CD4-positive, alpha-beta T cell treated with Interleukin-15 for 4 hours (primary cell): ENCODE measurements at places on chromosomes 2 and 18.
A peak's percentile ranks its signal among the peaks of the same experiment; 100 is the strongest.

GRCh38 chr2:179817181-179817841, 44.1 kb downstream of the ZNF385B start:
- DNase-seq, result no peak

- no peak for DNase-seq
These were observed 75.1 kb downstream of the C1QL2 start for GRCh38 chr2:119083416-119083815.

- DNase-seq, result no peak
These were observed 248.4 kb downstream of the PID1 start for GRCh38 chr2:229022652-229023051.

GRCh38 chr2:206069417-206069816, 16.6 kb downstream of the INO80D start:
- DNase-seq, result no peak

DNA sequence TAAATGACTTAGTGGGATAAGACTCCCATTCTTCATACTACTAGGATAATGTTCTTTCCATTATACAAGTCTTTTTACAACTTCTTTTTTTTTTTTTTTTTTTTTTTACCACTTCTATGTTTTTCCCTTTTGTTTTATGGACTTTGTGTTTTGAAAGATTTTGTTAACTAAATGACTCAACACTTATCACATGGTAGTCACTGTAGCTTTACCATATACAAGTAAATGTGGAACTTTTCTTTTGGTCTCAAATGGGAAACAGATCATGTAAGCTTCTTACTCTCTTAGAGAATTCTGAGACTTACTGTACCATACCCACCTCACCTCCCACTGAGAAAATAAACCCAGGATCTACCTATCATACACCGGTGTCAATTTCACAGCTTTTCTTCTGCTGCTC, 590.3 kb upstream of the CDH2 start:
- DNase-seq, result no peak

- no peak for DNase-seq
These were observed 19.1 kb downstream of the NETO1 start for GRCh38 chr18:72848503-72849237.

DNA sequence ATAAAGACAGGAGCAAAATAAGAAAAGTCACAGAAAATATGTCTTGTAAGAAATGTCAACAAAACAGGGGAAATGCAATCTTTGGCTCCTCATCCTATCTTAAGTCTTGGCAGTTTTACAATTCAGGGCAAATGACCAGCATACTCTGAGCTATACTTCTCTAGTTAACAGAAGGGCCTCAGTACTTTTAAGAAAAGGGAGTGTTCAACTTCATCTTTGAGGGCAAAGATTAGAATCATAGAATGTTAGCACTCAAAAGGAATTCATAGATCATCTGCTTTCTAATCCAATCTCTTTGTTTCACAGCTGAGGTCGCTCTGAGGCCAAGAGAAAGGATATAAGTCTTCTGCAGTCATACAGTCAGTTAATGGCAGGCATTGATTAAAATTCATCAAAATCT, 174.0 kb upstream of the NT5C1B start:
- DNase-seq, result no peak

DNA sequence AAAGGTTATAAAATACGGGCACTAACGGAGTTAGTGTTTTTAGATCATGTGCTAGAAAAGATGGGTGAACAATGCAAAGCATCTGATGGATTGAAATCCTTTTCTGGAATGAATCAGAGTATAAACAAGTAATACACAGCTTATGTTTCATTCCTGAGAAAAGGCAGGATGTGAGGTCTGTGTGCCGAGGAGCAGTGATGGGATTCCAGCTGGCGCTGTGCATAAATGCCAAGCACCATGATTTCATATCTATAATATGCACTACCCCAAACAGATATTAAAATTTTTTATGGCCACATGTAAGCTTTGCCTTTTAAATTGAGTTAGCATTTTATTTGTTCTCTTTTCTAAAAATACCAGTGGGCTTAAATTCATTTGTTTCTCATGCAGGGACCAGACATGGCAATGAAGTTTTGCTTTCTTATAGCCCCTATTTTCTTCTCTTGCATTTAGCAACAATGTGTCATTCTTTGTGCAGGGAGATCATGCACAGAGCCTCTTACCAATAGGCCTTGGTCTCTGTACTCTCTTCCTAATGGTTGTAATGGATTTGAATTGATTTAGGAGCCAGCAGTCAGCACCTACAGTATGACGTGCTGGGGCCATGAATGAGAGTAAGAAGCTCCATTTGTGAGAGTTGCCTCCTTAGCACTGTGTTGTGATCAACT, 323.9 kb downstream of the SLC8A1 start:
- DNase-seq, result no peak

- DNase-seq, result no peak
These were observed 94.7 kb upstream of the CWC22 start for GRCh38 chr2:180101846-180102245.

DNA sequence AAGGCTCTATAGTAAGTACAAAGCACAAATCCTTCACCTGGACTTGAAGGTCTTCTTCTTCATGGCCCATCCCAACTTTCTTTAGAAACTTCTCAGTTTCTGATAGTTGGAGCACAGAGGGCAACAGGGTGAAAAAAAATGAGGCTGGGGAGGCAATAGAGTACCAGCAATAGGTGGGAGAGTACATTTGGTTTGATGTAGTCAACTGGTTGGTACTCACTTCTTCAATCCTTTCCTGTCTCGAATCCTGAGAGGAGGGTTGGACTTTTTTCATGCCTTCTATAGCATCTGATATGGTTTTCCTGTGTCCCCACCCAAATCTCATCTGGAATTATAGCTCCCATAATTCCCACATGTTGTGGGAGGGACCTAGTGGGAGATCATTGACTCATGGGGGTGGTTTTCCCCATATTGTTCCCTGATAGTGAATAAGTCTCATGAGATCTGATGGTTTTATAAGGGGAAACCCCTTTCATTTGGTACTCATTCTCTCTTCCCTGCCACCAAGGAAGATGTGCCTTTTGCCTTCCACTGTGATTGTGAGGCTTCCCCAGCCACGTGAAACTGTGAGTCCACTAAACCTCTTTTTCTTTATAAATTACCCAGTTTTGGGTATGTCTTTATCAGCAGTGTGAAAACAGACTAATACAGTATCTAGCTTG, 75.9 kb upstream of the LCLAT1 start:
- DNase-seq, result no peak

DNA sequence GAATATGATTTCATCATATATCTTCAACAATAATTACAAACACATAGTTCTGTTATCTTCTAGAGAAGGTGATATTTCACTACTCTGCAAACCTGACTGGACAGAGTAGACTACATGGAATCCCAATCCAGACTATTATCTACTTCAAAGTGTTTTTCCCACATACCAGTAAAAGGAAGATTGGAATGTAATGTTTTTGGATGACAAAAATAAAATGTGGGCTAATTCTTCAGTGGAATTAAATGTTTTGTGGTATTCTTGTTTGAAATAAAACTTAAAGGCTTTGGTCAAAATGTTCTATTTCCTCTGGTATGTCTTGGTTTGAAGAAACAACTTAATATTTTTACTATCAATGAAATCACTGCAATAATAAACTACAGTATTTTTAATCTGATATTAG, 22.1 kb downstream of the COL5A2 start:
- DNase-seq, result no peak

DNA sequence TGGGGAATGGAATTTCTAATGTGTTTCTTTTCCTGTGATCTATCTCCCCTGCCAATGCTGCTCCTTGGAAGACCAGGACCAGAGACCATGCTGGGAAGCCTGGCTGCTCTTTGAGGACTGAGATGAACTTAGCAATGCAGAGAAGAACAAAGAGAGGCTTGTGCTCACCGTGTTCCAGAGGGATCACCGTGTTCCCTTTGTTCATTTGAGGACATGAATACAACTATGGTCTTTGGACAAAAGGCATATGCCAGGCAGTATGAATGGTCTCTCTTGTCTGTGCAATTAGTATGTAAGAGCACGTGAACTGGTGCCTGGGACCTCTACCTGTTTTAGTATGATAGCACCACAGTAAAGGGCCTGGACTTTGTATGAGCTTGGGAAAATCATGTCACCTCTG, 139.9 kb downstream of the TDRD15 start:
- DNase-seq, result no peak

GRCh38 chr2:12501469-12502158, 215.1 kb upstream of the TRIB2 start:
- DNase-seq, result peak; percentile 77

DNA sequence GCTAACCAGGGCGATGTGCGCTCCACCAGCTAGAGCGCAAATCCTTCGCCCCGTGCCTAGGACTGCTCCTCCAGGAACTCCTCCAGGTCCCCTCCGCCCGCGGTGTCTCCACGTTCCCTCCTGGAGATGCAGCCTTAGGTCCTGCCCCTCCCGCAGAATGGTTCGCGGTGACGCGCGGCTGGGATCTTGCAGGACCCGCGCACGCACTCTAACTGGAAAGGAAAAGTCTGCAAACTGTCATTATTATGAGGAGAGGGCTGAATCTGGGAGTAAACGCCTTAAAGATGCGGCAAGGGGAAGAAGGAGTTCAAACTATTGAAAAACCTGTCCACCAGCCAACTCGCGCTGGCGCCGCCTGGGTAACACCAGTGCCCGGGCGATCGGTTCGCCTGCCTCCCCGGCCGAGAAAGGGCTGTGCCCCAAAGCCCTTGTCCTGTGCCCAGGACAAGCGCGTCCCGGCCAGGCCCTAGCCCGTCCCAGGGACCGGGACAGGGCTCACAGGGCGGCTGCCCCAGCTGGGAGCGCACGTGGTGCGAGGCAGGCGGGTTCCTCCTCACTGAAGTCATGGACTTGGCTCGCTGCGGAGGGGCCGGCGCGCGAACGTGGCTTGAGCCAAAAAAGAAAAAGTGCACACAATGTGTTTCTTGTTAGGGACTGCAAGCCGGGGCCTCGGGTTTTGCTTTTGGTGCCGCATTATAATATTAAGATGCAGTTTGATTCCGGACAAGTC, 5.5 kb upstream of the ID2 start:
- DNase-seq, result no peak

- DNase-seq, result no peak
These were observed 122.2 kb upstream of the ITGB6 start for GRCh38 chr2:160322320-160322719.

DNA sequence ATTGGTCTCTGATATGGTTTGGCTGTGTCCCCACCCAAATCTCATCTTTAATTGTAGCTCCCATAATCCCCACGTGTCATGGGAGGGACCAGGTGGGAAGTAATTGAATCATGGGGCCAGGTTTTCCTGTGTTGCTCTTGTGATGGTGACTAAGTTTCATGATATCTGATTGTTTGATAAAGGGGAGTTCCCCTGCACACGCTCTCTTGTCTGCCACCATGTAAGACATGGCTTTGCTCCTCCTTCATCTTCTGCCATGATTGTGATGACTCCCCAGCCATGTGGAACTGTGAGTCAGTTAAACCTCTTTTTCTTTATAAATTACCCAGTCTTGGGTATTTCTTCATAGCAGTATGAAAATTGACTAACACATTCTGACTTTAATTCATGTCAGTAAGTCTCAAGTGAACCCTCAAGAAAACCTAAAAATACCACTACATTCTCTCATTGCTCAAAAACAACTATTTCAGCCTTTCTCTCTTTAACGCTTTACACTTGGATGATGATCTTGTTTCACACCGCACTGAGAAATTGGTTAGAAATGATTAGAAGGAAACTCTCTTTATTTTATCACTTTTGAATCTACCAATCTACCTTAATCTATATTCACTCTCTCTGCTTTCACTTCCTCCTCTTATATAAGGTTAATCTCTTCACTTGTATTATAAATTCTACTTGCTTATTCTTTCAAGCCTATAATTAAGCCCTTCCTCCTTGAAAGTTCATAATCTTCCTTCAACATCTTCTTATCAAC, 110.1 kb downstream of the GALR1 start:
- DNase-seq, result no peak

DNA sequence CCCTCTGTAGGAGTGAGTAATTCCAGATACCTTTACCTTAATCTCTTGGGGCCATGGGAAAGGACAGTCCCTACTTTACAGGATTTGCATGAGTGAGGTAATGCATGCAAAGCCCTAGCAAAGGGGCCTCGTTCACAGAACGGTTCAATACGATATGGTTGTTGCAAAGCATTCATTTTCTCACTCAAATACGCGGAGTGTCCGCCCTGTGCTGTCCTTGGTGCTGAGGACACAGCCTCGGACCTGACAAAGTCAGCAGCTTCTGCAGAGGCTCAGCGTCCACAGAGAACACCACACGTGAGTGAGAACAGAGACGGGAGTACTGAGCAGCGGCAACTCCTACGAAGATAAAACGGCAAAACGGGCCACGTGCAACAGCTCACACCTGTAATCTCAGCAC, 125.7 kb downstream of the EIPR1 start:
- no peak for DNase-seq

GRCh38 chr2:191724015-191724414, 46.1 kb downstream of the NABP1 start:
- DNase-seq, result no peak

- DNase-seq, result no peak
These were observed 46.6 kb upstream of the RMDN2 start for GRCh38 chr2:37878536-37878935.

DNA sequence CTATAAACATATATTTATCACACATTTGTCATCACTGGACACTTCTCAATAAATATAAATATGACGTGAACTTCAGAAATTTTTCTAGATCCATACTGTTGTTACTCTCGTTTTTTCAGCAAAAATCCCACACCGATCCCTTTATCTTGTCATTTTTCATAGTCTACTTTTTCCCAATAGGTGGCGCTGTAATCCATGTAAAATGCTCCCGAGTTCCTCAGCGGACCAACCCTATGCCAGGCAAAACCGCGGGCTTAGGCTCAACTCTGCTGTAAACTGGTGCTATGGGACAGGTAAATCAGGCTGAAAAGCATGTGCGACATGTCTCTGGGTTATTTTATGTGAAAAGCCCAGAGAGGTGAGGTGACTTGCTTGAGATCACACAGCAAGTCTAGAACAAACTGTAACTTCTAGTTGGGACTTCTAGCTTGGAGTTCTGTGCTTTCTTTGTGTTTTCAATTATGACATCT, 104.0 kb downstream of the COBLL1 start:
- peak; percentile 4 for DNase-seq

GRCh38 chr2:192159208-192159607, 35.5 kb downstream of the TMEFF2 start:
- no peak for DNase-seq

GRCh38 chr18:59904011-59904601, 4.3 kb downstream of the PMAIP1 start:
- DNase-seq, result no peak

DNA sequence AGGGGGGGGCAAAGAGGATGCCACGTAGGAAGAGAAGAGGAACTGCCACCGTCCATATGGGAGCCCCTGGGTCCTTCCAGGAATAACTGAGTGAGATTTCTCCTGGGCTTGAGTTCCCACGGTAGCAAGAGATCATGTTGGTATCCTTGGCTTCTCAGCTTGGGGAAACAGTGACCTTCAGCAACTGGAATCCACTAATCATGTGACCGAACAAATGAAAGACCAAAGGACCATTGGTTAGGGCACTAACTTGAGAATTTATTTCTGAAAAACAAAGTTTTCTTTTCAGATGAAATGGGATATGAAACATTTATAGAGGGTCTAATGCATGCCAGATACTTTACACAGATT, 259.4 kb upstream of the ID2 start:
- no peak for DNase-seq
